ENCODE measurements at places on chromosomes 2 and 18. TPM values are rescaled to one million over a fixed set of nuclear protein-coding genes. Genes with fewer than 3 reads are reported as not detected.

DNA sequence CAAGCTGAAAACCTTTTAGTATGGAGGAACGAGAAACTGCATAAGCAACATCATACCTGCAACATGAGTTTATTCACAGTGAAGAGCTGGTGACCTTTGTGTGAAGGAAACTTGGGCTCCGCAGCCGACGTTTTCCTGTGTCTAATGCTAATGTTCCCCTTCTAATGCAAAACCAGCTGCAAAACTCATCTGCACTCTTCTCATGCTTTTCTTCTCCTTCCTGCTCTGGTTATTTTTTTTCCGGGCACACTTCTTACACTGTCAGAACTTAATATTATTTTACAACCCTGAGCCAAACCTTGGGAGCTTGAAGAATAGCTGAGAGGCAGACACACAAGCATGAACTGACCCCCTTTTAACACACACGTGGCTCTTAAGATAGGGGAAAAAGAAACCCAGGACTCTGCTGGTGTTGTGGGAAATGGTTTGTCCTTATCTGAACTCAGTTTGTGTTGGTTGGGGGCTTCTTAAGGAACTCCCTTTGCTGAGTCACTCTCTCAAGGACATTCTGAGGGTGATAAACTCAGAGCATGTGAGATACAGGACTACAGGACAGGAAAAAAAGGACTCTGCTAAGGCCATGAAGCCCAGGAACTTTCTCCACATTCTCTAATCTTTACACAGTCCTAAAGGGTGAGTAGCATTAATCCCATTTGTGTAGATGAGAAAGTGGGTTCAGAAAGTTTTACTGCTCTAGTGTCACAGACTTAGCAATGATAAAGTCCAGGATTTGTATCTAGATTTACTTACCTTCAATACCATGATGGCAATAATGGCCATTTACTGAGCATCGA is 439.3 kb upstream of the TRIB2 start:
- no peak for ATAC-seq

Gene NYAP2
- total RNA-seq = 1.6 TPM

Gene RAD51AP2
- not detected for total RNA-seq

Gene SCN9A
- 14.1 TPM for total RNA-seq

- ATAC-seq = no peak
Observed at GRCh38 chr2:230053753-230054478, 14.8 kb downstream of the SLC16A14 start.

GRCh38 chr18:50727721-50728471 is 91.9 kb downstream of the MRO start:
- no peak for ATAC-seq

- no peak for ATAC-seq
Observed at GRCh38 chr2:11941201-11942177, 195.1 kb downstream of the LPIN1 start.

Gene NXPH2
- total RNA-seq = 0.95 TPM

GRCh38 chr18:33924576-33924975 is 300.1 kb downstream of the NOL4 start:
- no peak for ATAC-seq

Gene MERTK
- 2.3 TPM for total RNA-seq

Gene TOGARAM2
- 7.6 TPM for total RNA-seq

- ATAC-seq = no peak
Observed at GRCh38 chr2:138640921-138641676, 139.1 kb downstream of the NXPH2 start.

DNA sequence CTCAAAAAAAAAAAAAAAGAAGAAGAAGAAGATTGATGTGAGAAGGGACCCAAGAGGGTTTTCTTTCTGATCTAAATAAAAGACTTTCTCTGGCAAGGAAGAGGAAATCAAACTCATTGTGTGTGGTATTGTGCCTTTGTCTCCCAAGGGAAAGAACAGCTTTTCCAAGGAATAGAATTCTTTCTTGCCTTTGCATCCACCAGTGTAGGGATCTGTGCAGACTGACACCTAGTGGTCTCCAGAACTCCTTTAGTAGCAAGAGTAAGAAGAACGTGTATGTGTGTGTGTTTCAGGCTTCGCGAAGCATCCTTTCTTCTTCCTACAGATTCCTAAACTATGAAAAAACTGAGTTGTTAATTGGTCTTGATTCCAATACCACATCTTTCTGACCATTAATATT is 33.5 kb upstream of the CRIM1 start:
- ATAC-seq = no peak
